ENCODE measurements at places on chromosomes 2 and 18.
A peak's percentile ranks its signal among the peaks of the same experiment; 100 is the strongest.

DNA sequence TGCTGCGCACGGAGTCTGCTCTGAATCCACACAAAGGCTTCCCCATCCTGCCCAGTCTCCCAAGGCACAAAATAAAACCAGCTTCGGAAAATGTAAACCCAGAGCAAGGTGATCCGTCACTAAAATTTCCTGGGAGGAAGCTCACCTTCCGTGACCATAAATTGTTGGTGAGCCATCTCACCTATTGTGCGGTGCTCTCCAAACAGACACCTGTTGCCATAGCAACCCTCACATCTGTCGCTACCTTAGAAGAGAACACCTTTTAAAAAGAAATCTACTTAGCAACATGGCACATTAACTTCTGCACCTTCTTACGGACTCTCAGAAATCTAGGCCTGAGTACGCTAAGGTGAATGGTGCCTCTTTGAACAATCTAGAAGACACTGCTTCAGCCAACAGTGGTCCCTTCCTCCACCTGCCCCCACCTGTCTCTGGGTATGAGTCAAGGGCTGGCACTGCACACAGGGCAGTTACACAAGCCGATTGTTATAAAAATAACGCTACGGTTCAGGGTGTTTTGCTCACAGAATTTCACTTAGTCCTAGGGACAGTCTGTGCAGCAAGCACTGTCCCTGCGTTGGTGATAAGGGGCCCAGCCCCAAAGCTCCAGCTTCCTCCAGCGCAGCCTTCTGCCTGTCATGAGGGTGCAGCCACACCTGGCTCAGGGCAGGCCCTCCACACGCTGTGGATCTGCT, 114.9 kb upstream of the ID2 start:
- H3K27ac ChIP-seq, result no peak overlapping the region
- DNase-seq, result no peak
- no peaks in the 10 kb centered on the region for H3K36me3 ChIP-seq
- no peaks in the 10 kb centered on the region for H3K27me3 ChIP-seq
- no peak overlapping the region for H3K4me3 ChIP-seq

DNA sequence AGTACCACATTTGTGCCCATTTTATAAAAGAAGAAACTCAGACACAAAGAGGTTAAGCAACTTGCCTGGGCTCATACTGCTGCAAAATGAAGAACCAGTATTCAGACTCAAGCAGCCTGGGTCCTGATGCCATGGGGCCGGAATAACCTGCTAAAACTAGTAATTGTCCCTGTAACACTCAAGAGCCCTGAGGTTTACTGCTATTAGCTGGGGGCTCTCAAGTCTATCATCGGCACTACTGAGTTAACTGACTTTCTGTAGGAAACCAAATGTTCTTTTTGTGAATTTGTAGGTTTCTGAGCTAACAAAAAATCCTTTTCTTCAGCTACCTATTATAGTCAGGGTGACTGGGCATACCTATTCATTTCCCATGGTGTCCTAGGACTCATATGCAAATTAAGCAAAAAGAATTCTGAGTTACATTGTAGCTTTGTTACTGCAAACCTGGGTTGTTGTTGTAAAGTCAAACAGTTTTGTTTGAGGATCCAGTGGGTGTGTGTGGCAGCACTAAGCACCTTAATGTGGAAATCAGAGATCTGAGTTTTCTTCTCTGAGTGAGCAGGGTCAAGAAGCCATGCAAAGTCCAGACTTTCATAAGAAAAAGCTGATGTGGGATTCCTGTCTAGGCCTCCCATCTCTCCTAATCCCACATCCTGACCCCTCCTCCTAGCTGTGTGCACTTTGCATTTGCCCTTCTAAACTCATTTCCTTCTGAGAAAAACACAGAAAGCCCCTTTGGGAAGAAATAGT, 72.4 kb upstream of the TNP1 start:
- H3K4me1 ChIP-seq, result no peaks in the 10 kb centered on the region
- no peaks in the 10 kb centered on the region for H3K36me3 ChIP-seq
- H3K27ac ChIP-seq, result no peak overlapping the region
- no peak for DNase-seq

- H3K4me3 ChIP-seq, result no peak overlapping the region
- peaks cover 21% of the 10 kb centered on the region for H3K4me1 ChIP-seq
- DNase-seq, result no peak
- H3K36me3 ChIP-seq, result no peaks in the 10 kb centered on the region
- no peak overlapping the region for H3K27ac ChIP-seq
These were observed 182.0 kb upstream of the HNRNPA3 start for GRCh38 chr2:177030451-177031105.

GRCh38 chr2:177165721-177166711, 46.6 kb upstream of the HNRNPA3 start:
- H3K4me3 ChIP-seq, result no peak overlapping the region
- H3K36me3 ChIP-seq, result no peaks in the 10 kb centered on the region
- H3K27ac ChIP-seq, result peak overlapping the region; percentile 77
- DNase-seq, result peak; percentile 63
- peaks cover 11% of the 10 kb centered on the region for H3K4me1 ChIP-seq
- H3K27me3 ChIP-seq, result peaks cover 2% of the 10 kb centered on the region

DNA sequence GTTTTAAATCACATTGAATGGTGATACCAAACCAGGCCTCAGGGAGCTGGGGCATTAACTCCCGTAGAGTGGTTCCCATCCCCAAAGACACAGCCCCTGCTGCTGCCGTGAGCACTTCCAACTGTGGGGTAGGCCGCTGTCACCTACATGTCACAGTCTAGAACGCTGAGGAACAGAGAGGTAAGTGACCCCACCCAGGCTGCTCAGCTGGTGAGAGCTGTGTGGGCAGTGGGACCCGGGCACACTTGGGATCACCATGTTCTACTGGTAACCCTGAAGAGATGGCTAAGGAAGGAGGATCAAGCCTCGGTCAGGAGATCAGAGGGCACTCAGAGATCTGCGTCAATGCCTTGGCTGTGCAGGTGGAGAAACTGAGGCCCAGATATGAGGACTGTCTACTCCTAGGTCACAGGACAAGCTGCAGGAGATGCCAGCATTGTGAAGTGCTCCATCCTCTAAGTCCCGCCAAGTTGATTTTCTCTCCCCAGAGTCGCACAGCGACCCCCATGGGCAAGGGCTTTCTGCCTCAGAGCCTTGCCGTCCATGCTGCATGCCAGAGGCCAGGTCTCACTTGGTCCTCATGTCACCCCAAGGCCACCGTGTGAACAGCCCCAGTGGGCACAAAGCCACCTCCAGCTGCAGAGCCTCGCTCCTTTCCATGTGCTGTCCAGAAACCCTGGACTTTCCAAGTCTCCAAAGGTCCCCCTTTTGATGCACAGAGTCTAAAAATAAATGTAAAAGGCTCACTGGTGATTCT, 144.2 kb upstream of the OTOS start:
- H3K4me3 ChIP-seq, result no peak overlapping the region
- H3K36me3 ChIP-seq, result no peaks in the 10 kb centered on the region
- H3K27ac ChIP-seq, result no peak overlapping the region
- H3K4me1 ChIP-seq, result no peaks in the 10 kb centered on the region
- H3K27me3 ChIP-seq, result no peaks in the 10 kb centered on the region
- DNase-seq, result no peak

- no peak for DNase-seq
- H3K27me3 ChIP-seq, result no peaks in the 10 kb centered on the region
- H3K36me3 ChIP-seq, result no peaks in the 10 kb centered on the region
These were observed 199.2 kb upstream of the SMAD2 start for GRCh38 chr18:48129621-48130082.

DNA sequence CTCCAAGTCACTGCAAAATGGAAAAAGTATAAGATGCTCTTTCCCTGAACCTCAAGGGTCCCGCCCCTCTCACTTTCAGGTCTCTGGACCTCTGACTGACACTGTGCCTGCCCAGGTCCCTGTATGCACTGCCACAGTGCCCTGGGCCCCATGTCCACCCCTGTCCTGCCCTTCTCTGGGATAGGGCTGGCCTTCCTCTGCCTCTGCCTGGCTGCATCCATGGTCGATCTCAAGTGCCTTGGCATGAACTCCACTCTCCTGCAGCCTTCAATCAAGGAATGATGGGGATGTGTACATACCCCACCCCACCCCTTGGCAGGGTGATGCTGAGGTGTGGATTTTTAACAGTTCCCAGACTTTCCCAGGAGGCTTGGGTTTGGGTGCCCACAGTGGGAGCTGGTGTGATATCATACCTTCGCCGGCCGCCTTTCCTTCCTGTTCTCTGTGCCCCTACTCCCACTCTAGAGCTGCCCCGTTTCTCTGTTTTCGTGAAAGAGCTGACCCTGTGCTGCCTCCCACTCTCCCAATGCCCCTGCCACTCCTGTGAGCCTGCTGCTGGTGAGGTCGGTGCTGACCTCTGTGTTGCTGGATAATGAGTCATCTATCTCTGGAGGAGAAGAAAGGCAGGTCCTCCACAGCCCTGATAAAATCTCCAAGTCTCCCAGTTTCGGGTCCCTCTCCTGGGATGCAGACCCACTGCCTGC, 18.9 kb downstream of the PTPN18 start:
- no peaks in the 10 kb centered on the region for H3K27me3 ChIP-seq
- no peaks in the 10 kb centered on the region for H3K36me3 ChIP-seq
- DNase-seq, result no peak
- peaks cover 16% of the 10 kb centered on the region for H3K4me1 ChIP-seq
- no peak overlapping the region for H3K4me3 ChIP-seq

DNA sequence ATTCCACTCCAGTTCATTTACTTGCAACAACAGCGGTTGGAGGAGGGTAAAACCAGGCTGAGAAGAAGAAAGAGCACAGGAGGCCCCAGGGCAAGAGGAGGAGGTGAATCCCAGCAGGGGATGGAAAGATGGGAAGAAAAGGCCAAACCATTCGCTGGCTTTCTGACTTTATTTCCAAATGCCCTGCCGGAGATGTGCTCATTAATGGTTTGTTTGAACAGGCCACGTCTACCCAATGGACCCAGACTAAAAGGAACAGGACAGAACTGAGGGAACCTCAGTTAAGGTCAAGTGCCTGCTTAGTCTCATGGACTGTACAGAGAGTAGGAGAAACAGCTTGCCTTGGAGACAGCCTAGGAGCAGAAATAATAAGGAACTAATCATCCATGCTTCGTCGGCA, 121.6 kb upstream of the NDUFV2 start:
- H3K4me3 ChIP-seq, result no peak overlapping the region
- H3K27ac ChIP-seq, result no peak overlapping the region
- no peaks in the 10 kb centered on the region for H3K36me3 ChIP-seq
- no peaks in the 10 kb centered on the region for H3K4me1 ChIP-seq
- no peaks in the 10 kb centered on the region for H3K27me3 ChIP-seq

- DNase-seq, result peak; percentile 73
- no peak overlapping the region for H3K4me3 ChIP-seq
- H3K36me3 ChIP-seq, result no peaks in the 10 kb centered on the region
These were observed 2.1 kb downstream of the SOX11 start for GRCh38 chr2:5694306-5694705.

DNA sequence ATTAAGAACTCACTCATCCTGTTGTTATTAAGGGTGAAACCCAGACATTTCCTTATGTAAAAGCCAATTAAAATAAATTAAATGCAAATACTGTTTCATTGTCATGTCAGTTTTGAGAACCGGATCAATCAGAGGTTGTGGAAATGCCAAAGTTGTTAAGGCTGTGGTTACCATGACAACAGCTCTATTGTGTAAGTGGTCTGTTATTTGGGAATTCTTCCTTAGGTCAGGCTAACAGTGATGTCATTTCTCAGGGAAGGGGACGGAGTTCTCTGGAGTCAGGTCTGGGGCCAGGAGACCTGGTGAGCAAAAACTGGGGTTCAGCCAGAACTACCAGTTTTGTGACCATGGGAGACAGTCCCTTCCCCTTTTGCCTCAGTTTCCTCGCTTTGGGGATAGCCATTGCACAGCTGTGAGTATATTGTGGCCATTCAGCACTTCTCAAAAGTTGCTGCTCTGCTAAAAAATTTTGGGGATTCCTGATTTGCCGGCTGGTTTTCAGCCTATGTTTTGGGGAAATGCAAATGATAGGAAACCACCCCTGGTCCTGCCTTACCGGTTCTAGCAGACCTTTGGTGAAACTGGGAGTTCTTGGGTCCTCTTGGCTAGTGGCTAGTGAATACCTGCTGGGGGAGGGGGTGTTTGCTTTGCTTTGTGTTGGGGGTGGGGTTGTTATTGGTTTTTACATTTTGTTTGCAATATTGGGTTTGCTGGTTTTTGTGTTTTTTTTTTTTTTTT, 21.6 kb downstream of the HPCAL1 start:
- H3K4me1 ChIP-seq, result peaks cover 32% of the 10 kb centered on the region
- H3K27ac ChIP-seq, result no peak overlapping the region
- DNase-seq, result peak; percentile 72

DNA sequence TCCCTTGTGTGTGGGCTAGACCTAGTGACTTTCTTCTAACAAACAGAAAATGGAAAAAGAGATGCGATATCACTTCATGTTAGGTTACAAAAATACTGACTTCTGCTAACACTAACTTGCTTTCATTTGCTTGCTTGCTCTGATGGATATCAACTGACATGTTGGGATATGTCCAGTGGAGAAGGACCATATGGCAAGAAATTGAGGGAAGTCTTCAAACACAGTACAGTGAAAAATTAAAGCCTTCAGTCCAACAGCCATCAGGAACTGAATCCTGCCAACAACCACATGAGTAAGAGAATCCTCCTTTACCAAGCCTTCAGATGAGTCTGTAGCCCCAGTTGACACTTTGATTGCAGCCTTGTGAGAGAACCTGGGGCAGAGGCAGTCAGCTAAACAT, 143.9 kb downstream of the MAIP1 start:
- no peaks in the 10 kb centered on the region for H3K27me3 ChIP-seq
- no peaks in the 10 kb centered on the region for H3K36me3 ChIP-seq
- no peak for DNase-seq
- no peak overlapping the region for H3K4me3 ChIP-seq
- H3K27ac ChIP-seq, result no peak overlapping the region
- H3K4me1 ChIP-seq, result no peaks in the 10 kb centered on the region

- no peaks in the 10 kb centered on the region for H3K36me3 ChIP-seq
- no peak for DNase-seq
- peaks cover 5% of the 10 kb centered on the region for H3K4me1 ChIP-seq
- H3K4me3 ChIP-seq, result no peak overlapping the region
These were observed 104.3 kb downstream of the PRKCE start for GRCh38 chr2:45755585-45756335.

GRCh38 chr2:223959688-223960087, 2.4 kb downstream of the MRPL44 start:
- peak; percentile 32 for DNase-seq
- no peak overlapping the region for H3K4me3 ChIP-seq
- no peaks in the 10 kb centered on the region for H3K27me3 ChIP-seq
- H3K4me1 ChIP-seq, result peaks cover 18% of the 10 kb centered on the region

DNA sequence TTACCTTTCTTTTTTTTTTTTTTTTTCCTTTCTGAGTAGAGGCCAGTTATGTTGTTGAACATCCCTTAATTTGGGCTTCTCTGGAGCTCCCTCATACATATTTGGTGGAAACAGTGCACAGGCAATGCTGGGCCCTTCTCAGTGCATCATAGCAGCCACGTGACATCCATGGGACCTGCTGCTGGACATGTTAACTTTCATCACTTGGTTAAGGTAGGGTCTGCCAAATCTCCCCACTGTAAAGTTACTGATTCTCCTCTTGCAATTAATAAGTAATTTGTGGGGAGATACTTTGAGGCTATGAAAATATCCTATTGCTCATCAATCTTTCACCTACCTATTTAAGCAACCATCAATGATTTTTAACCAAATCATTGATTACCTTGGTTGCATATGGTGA, 211.5 kb upstream of the LYPD1 start:
- H3K27ac ChIP-seq, result no peak overlapping the region
- H3K27me3 ChIP-seq, result no peaks in the 10 kb centered on the region
- H3K36me3 ChIP-seq, result no peaks in the 10 kb centered on the region
- H3K4me3 ChIP-seq, result no peak overlapping the region
- no peak for DNase-seq
- H3K4me1 ChIP-seq, result no peaks in the 10 kb centered on the region
